Kidney (tissue), 22 donors: ENCODE measurements at places on chromosomes 5 and 9. TPM values are rescaled to one million over a fixed set of nuclear protein-coding genes. Genes with fewer than 3 reads are reported as not detected.

The MACIR gene
- total RNA-seq: 7.1 TPM

DNA sequence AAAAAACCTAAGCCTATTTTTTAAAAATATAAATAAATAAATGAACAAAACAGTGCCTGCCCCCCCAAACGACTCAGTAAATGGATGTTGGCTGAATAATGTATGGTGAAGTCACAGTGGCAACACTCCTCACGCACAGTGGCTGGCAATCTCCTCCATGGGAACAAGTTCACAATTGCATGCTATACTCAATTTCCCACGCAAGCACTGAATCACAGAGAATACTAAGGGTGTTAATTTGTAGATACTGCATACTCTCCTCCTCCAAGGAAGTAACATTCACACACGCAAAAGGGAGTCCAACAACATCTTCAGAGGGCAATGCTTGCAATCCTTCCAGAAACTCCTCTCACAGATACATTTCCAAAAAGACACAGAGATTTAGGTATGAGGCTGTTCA, 47.5 kb downstream of the SERINC5 start:
- no peaks in the 10 kb centered on the region for H3K27me3 ChIP-seq
- no peak overlapping the region for H3K4me3 ChIP-seq
- no peak overlapping the region for H3K27ac ChIP-seq
- no peak for DNase-seq

The RFESD gene
- total RNA-seq: 2.6 TPM

DNA sequence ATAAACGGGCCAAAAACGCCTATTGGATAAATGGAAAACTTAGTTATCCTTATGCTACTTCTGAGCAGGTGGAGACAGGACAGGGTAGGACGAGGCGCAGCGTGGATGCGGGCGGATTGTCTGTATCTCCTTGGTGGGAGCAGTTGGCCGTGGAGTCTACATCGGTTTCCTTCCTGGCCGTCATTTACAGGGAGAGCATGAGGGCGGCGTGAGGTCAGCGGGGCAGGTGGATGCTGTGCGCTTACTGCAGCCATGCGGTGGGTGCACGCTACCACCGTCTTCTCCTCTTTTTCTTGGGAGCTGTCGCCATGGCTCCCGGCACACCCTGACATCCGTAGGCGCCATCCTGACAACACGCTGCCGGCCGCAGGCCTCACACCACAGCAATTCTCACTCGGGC, 121.3 kb downstream of the ADAMTS2 start:
- no peaks in the 10 kb centered on the region for H3K4me1 ChIP-seq
- no peak overlapping the region for H3K27ac ChIP-seq
- DNase-seq: no peak
- no peak overlapping the region for H3K4me3 ChIP-seq
- no peaks in the 10 kb centered on the region for H3K36me3 ChIP-seq
- no peaks in the 10 kb centered on the region for H3K27me3 ChIP-seq

DNA sequence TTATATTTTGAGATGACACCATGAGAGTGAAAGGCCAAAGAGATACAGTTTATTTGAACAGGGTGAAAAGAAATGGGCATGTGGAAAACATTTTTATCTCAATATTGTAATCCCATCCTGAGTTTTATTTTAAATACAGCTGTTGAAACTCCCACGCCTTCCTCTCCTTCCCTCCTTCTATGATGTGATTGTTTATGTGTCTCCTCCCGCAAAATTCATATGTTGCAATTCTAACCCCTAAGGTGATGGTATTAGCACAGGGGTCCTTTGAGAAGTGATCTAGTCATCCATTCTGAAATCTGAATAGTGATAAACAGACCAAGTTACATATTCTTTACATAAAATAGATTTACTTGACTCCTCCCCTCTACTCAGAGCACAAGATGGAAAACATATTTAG, 1275.4 kb upstream of the C9orf72 start:
- no peak overlapping the region for H3K27ac ChIP-seq

GRCh38 chr9:136061405-136061804, 33.7 kb downstream of the NACC2 start:
- no peak overlapping the region for H3K4me3 ChIP-seq
- no peaks in the 10 kb centered on the region for H3K4me1 ChIP-seq
- H3K27ac ChIP-seq: no peak overlapping the region
- H3K27me3 ChIP-seq: no peaks in the 10 kb centered on the region

DNA sequence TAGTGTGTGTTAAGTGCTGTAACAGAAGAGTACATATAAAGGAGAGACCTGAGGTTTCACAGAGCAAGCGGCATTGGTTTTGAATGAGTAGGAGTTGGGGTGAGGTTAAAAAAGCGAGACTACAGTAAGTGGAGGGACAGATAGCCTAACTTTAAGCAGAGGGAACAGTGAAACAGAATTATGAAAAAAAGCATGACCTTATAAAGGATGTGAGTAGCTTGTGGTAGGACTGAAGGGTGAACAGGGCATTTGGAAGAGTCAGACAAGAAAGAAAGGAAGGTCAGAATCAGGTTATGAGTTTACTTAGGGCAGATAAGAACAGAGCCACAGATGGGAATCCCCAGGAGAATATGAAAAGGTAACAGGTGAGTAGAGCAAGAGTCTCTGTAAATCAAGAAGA, 22.5 kb downstream of the MSANTD3 start:
- H3K4me3 ChIP-seq: no peak overlapping the region
- H3K27ac ChIP-seq: no peak overlapping the region
- no peaks in the 10 kb centered on the region for H3K4me1 ChIP-seq
- DNase-seq: no peak
- H3K36me3 ChIP-seq: no peaks in the 10 kb centered on the region

The RAB3C gene
- 3.7 TPM for total RNA-seq

- DNase-seq: no peak
- no peak overlapping the region for H3K4me3 ChIP-seq
- H3K27me3 ChIP-seq: no peaks in the 10 kb centered on the region
- H3K4me1 ChIP-seq: no peaks in the 10 kb centered on the region
- H3K27ac ChIP-seq: no peak overlapping the region
- H3K36me3 ChIP-seq: no peaks in the 10 kb centered on the region
Observed at GRCh38 chr5:37915097-37915736, 75.4 kb upstream of the GDNF start.

The PDGFRB gene
- 104 TPM for total RNA-seq

DNA sequence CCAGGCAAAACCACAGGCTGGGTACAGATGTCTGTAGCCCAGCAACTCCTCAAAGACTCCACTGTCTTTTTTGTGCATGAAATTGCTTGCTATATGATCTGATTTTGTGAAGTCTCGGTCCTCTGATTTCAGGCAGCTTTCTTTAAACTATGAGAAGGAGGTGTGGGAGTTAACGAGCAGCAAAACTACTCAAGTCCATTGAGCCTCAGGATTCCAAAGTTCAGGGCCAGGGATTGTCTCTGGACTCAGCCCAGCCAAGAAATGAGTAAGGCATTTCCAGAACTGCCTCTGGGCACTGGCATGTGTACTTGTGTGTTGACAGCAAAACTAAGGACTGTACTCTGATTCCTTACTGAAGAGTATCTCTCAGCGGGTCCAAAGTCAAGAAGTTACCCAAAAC, 53.4 kb upstream of the GLIS3 start:
- no peaks in the 10 kb centered on the region for H3K27me3 ChIP-seq
- H3K4me3 ChIP-seq: no peak overlapping the region
- H3K4me1 ChIP-seq: no peaks in the 10 kb centered on the region
- no peak for DNase-seq
- peak overlapping the region; percentile 41 for H3K27ac ChIP-seq

The EIF4E1B gene
- total RNA-seq: not detected

DNA sequence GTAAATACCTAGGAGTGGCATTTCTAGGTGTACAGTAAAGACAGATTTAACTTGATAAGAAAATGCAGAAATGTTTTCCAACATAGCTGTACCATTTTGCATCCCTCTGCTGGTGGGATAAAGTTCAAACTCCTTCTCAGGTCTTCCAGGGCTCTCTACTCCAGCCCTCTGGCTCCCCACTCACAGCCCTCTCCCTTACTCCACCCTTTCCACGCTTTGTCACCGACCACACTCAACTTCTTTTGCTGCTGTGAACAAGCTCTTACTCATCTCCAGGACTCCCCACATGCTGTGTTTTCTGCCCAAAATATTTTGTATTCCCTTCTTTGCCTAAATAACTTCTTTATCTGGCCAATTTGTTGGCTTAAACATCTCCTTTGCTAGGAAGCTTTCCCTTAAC, 90.6 kb upstream of the OSMR start:
- H3K4me3 ChIP-seq: no peak overlapping the region
- no peaks in the 10 kb centered on the region for H3K4me1 ChIP-seq
- H3K27me3 ChIP-seq: no peaks in the 10 kb centered on the region
- no peak overlapping the region for H3K27ac ChIP-seq
- no peak for DNase-seq
- no peaks in the 10 kb centered on the region for H3K36me3 ChIP-seq

The URM1 gene
- total RNA-seq: 55.2 TPM

DNA sequence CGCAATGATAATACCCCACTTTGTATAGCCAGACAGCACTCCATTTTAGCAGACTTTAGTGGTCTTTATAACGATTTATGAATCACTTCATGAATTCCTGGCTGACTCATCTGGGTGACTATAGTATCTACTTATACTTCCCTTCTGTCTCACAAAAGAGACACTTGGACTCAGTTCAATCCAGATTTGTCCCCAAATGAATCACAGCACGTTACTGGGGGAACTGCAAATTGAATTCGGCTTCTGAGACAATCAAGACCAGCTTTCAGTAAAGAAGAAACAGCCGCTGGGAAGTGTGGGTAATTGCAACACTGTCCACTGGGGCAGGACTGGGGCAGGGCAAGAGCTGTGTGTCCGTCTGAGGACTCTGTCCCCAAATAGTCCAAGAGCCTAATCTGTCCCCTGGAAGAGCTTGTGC, 337.3 kb upstream of the RFX3 start:
- H3K27me3 ChIP-seq: no peaks in the 10 kb centered on the region
- H3K4me3 ChIP-seq: no peak overlapping the region
- no peaks in the 10 kb centered on the region for H3K36me3 ChIP-seq
- H3K27ac ChIP-seq: no peak overlapping the region
- DNase-seq: no peak
